Stimulated activated CD8-positive, alpha-beta memory T cell treated with anti-CD3 and anti-CD28 coated beads, Interleukin-4, amount 100 ng/mL, for 1 hour (primary cell): ENCODE measurements at places on chromosomes 16 and 17.

GRCh38 chr16:23333034-23333579 lies 31.0 kb downstream of the SCNN1B start:
- DNase-seq = no peak

DNA sequence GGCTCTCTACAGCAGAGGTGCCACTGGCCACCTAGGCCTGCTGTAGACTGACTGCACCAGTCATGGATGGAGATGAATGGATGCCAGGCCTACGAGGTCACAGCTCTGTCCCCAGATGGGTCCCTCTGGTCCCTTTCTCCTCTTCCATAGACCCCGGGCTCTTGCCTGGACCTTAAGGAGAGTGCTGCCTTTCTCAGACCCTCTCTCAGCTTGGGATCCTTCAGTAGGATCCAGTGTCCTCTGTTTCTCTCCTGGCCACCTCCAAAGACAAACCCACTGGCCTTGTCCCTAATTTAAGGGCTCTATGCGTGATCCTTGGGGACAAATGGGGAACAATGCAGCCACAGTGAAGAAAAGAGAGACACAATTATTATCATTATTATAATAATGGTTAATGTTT lies 189.3 kb upstream of the C16orf82 start:
- DNase-seq = no peak

DNA sequence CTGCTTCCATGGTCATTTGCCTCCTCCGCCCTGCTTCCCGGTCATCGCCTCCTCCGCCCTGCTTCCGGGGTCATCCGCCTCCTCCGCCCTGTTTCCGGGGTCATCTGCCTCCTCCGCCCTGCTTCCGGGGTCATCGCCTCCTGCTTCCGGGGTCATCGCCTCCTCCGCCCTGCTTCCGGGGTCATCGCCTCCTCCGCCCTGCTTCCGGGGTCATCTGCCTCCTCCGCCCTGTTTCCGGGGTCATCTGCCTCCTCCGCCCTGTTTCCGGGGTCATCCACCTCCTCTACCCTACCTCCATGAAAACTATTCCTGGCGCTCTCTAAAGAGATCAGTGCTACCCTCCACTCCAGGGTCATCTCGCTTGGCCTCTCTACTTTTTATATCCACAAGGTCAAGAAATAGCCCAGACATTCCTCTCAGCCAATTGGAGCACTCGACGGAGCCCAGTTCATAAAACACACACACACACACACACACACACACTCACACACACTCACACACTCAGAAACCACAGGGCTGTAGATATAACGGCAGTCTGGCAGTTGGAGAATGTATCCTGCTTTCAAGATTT lies 44.8 kb downstream of the TRARG1 start:
- DNase-seq = no peak

- DNase-seq = no peak
These were observed 16.0 kb downstream of the NPTX1 start for GRCh38 chr17:80460429-80460834.

DNA sequence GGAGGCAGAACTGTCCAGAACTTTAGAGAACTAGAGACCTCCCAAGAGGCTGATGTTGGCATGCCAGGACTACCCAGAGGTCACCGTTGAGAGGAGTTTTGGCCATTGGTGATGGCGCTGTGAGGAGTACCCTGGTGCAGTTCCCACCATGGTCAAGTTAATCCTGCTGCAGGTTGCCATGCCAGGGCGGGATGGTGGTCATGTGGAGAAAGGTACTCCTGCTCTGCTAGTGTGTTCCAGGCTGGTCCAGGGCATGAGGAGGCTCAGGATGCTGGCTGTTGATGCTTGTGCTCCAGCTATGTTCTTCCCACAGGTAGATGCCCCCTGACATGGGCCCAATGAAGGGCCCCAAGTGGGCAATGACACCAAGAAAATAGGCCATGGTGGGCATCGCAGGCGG lies 4.1 kb upstream of the PHF12 start:
- DNase-seq = no peak

- DNase-seq = no peak
These were observed 1.3 kb upstream of the NLGN2 start for GRCh38 chr17:7406235-7406825.

DNA sequence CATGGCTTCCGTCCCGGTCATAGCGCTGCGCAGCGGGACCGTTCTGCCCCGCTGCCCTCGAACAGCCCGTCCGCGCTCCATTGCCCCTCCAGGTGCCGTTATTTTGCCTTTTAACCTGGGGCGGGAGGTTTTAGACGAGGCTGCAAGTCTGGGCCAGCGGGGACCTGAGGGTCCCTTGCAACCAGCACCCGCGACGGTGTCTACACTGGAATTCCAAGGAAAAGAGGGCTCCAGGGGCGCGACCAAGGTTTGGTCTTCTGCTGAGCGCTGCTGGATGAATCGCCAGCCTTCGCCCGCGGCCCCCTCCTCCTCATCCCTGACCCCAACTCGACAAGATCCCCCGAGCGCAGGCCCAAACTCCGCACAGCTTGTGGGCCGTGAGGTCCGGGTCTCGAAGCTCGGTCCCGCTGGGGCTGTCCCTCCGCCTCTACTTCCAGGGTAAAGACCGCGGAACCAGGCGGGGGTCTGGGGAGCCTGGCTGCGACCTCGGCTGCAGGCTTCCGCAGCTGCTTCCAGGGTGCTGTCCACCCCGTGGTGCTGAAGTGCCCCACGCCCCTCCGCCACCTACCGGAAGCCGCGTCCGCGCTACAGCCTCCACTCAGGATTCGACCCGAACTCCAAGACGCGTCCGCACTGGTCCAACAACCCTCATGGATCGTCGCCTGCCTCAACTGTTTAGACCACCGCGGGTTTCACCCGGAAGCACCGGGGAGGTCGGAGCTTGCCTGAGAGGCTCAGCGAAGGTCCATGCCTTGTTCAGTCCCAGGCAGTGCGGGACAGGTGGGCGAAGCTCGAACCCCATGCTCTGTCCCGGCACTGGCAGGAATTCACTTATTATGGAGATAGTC lies 10.1 kb upstream of the CA4 start:
- DNase-seq = peak; percentile 13

DNA sequence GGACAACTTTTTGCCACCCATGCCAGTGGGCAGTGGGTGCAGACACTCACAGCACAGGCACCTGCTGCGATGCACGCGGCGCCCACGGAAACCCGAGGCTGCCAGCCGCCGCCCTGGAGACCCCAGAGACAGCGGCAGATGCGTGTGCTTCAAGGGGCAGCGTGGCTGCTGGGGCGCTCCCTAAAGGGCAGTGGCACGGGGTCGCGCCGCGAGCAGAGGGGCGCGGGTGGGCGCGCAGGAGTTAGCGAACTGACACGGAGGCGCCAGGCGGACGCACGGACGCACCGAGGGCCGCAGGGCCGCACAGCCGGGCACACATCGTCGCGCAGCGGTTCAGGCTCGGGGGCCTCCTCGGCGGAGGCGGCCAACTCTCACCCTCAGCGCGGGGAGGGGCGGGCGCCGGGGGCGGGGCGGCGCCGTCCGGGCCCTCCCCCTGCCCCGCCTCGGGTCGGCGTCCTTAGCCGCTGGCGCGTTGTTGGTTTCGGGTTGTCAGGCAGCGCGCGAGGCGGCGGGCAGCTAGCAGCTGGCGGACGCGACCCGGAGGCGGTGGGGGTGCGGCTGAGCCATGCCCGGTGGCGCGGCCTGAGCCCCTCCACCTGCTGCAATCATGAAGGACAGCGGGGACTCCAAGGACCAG lies at the start of gene KIF19:
Gene KIF19 (plus strand): TSS at position 484 of the 637 bp plus-strand sequence. CDS start 124 bp downstream, at position 608.
- peak; percentile 7 for DNase-seq

GRCh38 chr17:73118951-73119391 lies 26.5 kb upstream of the SLC39A11 start:
- DNase-seq = no peak

- no peak for DNase-seq
These were observed 299.4 kb upstream of the IRX3 start for GRCh38 chr16:54585998-54586340.

GRCh38 chr17:60039114-60039846 lies 39.4 kb downstream of the HEATR6 start:
- no peak for DNase-seq

- no peak for DNase-seq
These were observed 324 bp upstream of the HCRT start for GRCh38 chr17:42185621-42185930.
